ENCODE measurements at places on chromosomes 6 and 20.
A peak's percentile ranks its signal among the peaks of the same experiment; 100 is the strongest.

DNA sequence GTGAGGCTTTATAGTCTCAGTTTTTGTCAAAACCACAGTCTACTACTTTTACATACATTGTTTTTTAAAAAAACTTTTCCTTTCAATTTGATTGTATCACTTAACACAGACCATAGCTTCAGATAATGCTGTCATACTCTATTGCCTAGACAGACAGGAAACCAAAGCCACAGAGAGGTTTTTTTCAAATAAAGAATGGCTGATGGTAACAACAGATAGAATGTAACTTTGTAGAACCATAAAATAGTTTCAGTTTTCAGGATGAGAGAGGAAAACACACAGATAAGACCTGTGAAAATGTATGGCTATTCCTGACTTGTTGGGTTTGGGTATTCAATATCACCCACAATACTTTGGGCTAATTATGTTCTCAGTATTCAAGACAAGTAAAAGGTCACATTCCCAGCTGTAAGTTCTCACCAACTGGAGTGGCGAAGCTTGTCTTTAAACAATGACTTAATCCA, 94.0 kb downstream of the ADGRG6 start:
- DNase-seq: no peak

GRCh38 chr6:84346372-84346771, 118.9 kb upstream of the CEP162 start:
- no peak for DNase-seq

DNA sequence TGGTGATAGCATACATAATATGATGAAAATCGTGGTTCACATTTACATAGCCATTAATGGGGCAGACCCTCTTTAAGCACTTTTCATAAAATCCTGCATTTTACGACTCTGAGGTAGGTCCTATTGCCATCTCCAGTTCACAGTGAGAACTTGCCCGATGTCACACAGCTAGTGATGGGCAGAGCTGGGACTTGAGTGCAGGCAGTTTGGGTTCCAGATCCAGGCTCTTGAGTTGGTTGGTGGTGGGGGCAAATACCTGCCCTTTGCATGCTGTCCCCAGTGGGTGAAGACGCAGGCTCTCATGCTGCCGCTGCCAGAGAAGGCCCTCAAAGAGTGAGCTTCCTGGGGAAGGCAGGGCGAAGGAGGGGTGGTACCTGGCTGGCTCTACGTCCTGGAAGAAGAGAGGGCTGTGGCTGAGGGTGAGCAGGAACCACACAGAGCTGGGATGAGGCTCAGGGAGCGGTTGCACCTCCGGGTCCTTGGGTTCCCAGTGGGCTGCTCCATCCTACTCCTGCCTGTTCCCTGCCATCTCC, 6.1 kb upstream of the BAK1 start:
- DNase-seq: no peak

GRCh38 chr6:158414851-158415262, 102.6 kb downstream of the TULP4 start:
- DNase-seq: no peak

GRCh38 chr6:30130887-30131862, 4.8 kb upstream of the TRIM40 start:
- DNase-seq: peak; percentile 43

DNA sequence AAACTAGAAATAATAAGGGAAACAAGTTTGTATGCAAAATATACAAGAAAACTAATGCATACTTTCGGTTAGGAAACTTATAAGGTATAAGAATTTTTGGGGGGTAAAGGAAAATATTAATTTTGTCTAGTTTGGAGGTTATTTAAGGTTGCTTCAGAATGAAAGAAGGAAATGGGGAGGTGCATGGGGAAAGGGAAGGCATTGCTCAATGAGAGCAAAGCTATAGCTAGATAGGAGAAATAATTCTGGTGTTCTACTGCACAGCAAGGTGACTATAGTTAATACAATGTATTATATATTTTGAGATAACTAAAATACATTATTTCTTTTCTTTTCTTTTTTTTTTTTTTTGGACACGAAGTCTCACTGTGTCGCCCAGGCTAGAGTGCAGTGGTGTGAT, 5.4 kb upstream of the MYMX start:
- DNase-seq: no peak

DNA sequence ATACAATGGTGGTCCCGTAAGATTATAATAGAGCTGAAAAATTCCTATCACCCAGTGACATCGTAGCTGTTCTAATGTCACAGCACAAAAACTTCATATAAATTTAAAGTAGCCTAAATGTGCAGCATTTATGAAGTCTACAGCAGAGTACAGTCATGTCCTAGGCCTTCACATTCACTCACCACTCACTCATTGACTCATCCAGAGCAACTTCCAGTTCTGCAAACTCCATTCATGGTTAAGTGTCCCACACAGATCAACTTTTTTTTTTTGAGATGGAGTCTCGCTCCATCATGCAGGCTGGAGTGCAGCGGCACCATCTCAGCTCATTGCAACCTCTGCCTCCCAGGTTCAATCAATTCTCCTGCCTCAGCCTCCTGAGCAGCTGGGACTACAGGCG, 20.9 kb upstream of the KCNG1 start:
- DNase-seq: no peak

DNA sequence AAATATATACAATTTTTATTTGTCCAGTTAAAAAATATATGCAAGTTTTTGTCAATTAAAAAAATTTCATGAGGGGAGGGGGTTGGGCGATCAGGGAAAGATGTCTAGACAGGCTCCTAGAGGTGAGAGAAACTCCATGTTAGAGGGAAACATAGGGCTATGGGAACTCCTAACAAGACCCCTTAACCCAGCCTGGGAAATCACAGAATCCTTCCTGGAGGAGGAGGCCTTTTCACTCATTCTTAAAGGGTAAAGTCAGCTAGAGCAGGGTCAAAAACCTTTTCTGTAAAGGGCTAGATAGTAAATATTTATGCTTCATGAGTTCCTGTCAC, 75.9 kb upstream of the PTPN1 start:
- no peak for DNase-seq

DNA sequence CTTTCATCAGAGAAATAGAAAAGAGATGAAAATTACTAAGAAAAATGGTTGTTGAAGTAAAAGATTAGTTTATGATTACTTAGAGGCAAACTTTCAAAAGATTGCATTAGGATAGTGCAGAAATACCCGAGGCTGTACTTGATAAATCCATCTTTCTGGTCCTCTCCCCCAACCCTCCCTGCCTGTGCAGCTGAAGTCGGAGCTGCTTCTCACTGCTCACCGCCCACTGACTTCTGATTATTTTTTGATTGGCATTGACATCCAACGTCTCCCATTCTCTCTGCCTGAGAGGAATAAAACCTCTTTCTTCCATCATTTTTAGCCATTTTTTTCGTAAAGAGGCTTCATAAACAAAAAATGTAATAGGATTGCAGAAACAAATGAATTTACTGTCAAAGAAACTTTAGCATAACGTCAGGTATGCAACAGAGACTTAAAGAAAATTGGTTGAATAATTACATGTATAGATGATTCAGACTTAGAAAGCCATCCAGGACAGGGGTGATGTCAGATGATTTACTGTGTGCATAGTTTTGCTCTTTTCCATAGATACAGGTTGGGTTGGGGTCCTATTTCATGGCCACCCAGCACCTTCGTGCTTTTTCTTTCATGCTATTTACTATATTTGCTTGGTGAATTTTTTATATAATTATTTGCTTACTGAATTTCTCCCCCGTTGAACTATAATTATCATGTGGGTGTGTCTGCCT, 53.6 kb upstream of the EDN3 start:
- no peak for DNase-seq
